ENCODE measurements at places on chromosomes 16 and 17.
A peak's percentile ranks its signal among the peaks of the same experiment; 100 is the strongest.

DNA sequence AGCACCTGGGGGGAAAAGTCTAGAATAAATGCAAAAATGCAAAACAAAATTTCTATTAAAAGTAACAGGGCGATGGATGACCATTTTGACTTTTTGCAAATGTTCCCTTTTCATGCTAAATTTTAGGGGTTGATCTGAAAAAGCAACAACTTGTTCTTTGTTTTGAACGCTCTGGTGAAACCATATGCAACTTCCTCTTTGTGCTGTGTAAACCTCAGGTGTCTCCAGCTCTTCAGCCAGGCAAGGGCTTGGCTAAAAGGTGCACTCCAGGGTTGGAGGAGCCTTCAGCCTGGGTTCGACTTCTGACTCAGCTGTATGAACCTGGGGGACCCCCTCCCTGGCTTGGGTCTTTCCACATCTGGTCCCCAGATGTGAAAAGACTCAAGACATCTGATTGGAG, 9.5 kb downstream of the IRF8 start:
- no peak for DNase-seq

- DNase-seq: no peak
Measured at GRCh38 chr16:88591577-88592021, 21.4 kb downstream of the ZC3H18 start.

- no peak for DNase-seq
Measured at GRCh38 chr16:56608876-56609462, 585 bp downstream of the MT2A start.

GRCh38 chr17:8572764-8573163, 57.8 kb downstream of the MYH10 start:
- no peak for DNase-seq

DNA sequence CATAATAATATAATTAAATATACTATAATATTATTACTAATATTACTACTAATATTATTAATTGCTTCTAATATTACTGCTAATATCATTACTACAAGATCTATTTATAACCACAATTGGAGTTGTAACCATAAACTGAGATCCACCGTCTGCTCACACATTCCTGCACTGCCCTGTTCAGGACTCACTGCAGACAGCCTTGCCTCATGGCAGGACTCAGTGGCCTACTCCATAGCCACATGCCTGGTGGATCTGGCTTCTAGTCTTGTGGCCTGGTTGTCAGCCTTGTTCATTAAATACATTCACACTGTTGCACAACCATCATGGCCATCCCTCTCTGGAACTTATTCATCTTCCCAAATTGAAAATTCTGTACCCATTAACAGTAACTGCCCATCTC, 48.0 kb downstream of the SRL start:
- DNase-seq: no peak

DNA sequence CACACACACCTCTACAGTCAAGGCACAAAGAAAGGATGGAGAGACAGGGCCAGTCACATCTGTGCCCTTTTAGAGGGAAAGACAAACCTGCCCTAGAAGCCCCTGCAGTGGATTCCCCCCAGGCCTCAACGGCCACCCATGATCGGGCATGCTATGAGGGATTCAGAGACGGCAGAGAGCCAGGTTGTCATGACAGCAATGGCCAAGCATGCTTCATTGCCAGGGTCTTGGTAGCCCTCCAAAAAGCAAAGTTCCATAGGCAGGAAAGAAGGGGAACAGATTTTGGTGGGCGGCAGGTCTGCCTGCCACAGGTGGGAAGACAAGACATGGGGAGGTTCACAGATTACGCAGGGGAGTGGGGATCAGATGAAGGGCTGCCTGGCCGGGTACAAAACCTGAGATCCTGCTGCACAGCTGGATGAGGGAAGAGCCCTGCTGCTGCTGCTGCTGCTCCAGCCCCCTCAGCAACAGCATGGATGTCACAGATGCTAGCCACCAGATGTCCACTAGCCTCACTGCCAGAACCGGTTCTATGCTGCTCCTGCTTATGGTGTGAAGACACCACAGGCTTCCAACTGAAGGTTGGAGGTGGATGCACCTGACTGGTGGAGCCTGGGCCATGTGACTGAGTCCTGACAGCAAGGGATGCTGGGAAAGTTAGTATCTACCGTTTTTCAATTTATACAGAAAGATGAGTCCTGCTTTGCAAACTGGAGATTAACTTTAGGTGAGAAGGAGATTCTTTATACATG, 17.8 kb downstream of the ACTG1 start:
- DNase-seq: no peak

GRCh38 chr17:67221062-67221998, 23.7 kb downstream of the HELZ start:
- peak; percentile 7 for DNase-seq

DNA sequence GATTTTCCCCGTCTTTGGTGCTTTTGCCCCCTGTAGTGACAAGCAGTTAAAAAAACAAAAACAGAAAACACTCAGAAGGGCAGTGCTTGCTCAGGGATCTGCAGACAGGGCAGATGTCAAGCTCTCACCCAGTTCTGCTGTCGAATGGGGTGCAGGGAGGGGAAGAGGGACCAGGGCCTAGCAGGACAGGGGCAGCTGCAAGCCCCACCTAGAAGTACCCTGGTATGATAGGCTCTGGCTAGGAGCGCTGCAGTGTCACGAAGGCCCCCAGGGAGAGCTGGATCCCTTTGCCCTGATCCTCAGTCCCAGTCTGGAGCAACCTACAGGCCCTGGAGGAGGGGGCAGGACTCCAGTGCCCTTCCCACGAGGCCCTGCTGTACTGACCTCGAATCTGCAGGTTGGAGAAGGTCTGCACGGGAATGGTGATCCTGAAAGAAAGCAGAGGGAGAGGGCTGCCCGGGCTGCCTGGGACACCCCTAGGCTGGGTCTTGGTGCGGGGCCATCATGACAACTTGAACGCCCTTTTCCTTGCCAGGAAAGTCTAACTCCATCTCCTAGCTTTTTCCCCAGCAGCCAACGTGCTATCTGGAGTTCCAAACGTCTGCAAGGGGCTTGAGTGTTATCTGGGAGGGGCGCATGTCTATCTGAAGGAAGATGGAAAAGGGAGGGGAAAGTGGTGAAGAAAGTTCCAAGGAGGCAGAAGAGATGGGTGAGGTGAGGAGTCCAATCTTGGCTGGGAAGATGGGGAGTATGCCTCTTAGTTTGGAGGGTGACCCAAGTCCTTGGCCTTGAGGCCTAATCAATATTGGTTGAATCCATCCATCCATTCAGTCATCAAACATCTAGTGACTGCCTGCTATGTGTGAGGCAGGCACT, 4.8 kb downstream of the GFAP start:
- DNase-seq: no peak

GRCh38 chr17:79797492-79798298, 818 bp upstream of the CBX8 start:
- DNase-seq: no peak

DNA sequence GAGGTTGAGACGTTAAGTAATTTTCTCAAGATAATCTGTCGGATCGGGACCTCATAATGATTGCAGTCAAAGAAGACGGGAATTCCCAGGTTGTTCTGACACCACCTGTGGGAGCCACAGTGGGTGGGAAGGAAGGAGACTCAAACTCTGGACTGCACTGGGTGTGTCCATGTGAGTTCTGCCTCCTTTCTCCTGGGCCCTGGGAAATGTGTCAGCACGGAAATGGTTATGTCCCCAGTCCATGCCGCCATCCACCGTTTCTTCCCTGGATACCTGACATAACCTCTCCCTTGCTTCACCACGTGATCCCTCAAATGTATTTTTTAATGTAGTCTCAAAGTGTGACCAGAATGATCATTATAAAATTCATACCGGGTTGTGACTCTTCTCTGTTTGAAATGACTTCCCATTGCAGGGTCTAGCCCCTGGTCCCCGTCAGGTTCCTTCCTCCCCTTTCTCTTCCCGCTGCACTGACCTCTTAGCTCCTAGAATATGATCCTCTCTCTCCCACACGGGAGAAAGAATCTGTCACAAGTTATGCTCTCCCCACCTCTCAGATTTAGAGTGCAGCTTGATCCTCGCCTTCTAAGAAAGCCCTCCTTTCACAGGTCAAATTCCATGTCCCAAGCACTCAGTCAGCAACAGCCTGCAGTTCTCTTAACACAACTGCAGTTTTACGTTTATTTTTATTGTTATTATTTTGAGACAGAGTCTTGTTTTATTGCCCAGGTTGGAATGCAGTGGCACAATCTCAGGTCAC, 820.0 kb upstream of the EEF2KMT start:
- DNase-seq: no peak

- no peak for DNase-seq
Measured at GRCh38 chr17:45824901-45825492, 19.7 kb upstream of the SPPL2C start.

GRCh38 chr17:39903158-39903884, 15.1 kb downstream of the GSDMB start:
- DNase-seq: no peak

DNA sequence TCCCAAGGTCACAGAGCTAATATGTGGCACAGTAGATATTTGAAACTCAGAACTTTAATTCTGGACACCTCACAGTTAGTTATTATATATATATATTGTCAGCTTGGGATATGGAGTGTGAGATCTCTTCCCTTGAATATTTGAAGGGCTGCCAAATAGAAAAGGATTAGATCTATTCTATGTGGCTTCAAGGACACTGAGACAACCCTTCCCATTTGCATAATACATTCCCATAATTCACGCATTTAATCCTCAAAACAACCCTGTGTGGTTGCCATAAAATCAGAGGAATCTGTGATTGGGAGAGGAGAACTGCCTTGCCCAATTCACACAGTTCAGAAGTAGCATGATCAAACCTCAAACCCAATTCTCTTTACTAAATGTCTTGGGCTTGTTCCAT, 365.8 kb upstream of the DYNLRB2 start:
- DNase-seq: no peak

- peak; percentile 77 for DNase-seq
Measured at GRCh38 chr17:58577696-58578095, 63.3 kb upstream of the MTMR4 start.

- no peak for DNase-seq
Measured at GRCh38 chr17:40809721-40810421, 10.1 kb upstream of the KRT28 start.

- DNase-seq: no peak
Measured at GRCh38 chr17:69581061-69581961, 166.8 kb downstream of the MAP2K6 start.

DNA sequence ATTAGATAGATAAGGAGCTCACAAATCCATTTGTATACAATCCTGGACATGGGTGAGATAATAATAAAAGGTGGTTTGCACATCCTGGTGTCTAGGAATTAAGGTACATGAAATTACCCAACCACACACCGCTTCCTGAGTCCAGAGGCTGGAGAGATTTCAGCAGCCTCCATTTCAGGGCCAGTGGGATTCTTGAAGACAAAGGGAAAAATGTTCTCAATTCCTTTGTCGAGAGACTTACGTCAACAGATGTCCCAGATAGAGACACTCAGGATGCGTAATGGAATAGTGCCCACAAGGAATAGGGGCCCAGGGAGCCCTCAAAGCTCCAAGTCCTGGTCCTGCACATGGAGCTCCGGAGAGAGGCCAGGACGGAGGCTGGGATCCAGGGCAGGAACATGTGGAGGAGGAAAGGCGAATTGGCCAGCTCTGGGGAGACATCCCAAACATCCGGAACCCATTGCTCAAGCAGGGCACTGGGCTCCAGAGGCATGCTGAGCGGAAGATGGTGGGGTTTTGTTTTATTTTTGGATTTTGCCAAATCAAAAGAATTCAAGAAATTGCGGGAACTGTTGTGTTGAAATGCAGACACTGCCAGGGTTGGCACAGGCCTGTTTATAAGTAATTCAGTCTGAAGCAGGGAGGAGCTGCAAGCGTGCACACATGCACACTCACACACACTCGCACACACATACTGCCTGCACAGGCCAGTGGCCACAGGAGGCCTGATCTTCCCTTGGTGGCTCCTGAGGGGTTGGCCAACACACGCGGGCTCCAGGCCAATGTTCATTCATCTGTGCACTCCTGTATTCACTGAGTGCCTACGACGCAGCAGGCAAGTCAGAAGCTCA, 97.2 kb downstream of the NOG start:
- DNase-seq: no peak

DNA sequence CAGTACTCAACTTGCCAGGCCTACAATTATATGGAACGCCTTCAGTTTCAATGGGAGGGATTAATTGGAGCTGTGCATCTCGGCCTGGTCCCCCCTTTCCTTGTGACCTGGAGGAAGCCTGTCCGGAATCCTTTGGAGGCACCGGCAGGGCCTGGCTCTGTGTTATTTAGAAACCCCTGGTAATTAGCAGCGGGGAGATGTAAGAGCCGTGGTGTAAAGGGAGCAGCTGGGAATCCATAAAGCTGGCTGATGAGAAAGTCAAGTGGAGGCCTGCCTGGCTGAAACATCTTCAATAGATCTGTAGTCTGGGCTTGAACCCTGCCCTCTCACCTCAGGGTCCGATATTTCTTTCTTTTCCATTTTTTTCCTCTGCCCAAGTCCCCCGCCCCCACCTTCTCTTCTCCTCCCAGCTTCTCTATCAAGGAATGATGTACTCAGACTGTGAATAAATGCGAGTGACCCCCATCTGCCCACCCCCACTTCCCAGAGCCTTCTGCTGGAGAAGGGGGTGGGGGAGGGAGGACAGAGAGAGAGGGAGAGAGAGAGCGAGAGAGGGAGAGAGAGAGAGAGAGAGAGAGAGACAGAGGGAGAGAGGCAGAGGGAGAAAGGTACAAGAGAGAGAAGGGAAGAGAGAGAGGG, 495.5 kb upstream of the ZFHX3 start:
- DNase-seq: no peak

DNA sequence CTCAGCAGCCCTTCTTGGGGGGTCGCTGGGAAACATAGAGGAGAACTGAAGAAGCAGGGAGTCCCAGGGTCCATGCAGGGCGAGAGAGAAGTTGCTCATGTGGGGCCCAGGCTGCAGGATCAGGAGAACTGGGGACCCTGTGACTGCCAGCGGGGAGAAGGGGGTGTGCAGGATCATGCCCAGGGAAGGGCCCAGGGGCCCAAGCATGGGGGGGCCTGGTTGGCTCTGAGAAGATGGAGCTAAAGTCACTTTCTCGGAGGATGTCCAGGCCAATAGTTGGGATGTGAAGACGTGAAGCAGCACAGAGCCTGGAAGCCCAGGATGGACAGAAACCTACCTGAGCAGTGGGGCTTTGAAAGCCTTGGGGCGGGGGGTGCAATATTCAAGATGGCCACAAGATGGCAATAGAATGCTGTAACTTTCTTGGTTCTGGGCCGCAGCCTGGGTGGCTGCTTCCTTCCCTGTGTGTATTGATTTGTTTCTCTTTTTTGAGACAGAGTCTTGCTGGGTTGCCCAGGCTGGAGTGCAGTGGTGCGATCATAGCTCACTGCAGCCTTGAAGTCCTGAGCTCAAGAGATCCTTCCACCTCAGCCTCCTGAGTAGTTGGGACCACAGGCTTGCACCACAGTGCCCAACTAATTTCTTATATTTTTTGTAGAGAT, 3.4 kb downstream of the STH start:
- DNase-seq: peak; percentile 83

GRCh38 chr16:381789-382717, at the start of gene PGAP6:
PGAP6 (minus strand) TSS chr16:381978; CDS start chr16:381821, 157 bp downstream.
- DNase-seq: no peak
